Cerebellar nuclear complex (tissue), 1 donor: ENCODE measurements at places on chromosomes 4 and X.

GRCh38 chr4:151165205-151166000 is 66.0 kb downstream of the RPS3A start:
- no peak for DNase-seq

DNA sequence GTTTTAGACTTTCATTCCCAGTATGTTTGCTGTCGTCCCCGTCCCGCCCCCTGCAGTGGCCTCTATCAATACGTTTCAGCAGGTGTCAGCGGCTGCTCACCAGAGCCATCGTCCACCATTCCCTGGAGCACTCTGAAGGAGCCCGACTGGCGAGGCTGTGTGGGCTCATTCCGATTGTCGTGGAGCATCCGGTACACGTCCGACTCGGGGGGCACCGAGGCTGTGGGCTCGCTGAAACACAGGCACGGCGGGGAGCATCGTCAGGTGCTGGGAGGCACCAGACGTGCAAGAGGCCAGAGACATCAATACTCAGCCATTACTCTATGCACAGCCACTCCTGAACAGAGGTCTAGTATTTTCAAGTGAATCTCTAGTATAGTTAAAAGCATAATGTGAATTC is 28.9 kb downstream of the PDLIM3 start:
- no peak for DNase-seq

GRCh38 chrX:45524296-45524695 is 323.6 kb upstream of the DIPK2B start:
- DNase-seq = no peak

GRCh38 chrX:130418740-130419139 is 17.0 kb downstream of the RBMX2 start:
- DNase-seq = no peak

GRCh38 chrX:7263961-7264360 is 116.0 kb upstream of the PUDP start:
- no peak for DNase-seq
